ENCODE measurements at places on chromosomes 13 and 19.

DNA sequence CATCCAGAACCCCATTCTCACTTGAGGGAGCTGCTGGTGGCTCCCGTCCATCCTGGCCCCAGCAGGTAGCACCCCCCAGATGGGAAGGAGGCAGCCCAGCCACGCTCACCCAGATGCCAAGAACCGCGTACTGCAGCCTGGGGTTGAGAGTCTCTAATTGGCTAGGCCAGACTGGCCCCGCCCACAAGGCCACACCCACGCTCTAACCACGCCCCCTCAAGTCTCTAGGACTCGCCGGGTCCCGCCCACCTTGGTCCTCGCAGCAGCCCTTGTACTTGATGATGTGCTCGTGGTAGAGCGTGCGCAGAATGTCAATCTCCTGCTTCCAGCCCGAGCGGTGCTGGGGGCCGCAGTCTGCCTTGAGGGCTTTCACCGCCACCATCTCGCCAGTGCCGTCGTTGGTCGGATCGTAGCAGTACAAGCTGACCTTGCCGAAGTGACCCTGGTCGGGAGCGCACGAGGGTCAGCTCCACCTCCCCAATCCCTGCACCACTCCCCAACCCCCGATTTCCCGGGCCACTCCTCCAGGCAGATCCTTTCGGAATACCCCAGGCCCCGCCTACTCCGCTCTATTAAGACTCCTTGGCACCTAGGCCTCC is 14.5 kb upstream of the ICAM3 start:
- no peak for DNase-seq

DNA sequence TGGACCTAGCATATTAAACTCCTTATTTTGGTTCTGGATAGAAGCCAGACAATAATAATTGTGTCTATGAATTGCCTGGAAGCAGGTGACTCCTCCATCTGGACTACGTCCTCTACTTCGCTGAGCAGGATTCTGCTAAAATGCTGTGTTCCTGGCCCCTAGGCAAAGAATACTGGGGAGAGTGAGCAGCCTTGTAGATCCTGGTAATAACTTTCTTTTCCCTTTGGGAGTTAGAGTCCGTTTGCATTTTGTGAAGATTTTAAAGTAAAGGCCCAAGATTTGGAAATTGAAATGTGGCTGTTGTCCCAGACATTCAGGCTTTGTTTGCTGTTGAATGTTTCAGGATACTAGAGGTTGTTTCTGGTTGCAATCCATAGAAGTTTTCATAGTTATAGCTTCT is 511.9 kb upstream of the KLF12 start:
- DNase-seq: no peak

DNA sequence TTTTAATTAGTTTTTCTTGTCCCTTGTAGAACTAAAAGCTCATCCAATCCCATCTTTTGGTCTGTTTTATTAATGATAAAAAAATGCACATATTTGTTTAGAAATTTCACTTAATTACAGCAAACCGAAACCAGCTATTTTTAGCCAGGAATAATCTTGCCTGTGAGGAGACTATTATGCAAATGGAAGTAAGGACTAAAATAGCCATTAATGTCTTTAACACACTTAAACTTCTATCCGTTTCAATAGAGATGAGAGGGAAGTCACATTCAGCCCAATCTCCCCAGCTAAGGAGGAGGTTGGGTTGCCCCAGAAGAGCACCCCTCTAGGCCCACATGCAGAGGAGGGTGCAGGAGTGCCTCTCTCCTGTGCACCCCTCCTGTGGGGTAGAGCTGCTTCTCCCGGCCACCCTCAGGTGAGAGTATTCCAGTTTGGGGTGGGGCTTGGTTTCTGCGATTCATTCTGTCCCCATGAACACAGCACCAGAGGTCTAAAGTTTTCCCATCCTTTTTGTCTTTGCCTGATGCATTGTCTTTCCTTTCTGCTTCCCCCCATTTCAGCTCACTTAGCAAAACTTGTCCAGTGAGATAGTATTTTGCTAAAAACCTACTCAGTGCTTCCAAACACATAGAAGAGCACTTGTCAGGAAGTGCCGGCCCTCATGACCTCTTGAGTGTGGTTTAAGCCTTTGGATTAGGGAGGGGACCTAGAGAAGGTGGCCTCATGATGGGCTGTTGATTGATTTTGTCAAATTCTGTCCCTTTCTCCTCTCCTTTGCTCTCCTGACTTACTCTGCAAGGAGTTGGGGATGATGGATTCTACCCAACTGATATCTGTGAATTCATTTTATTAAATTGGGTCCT is 28.2 kb downstream of the FGF9 start:
- DNase-seq: no peak

DNA sequence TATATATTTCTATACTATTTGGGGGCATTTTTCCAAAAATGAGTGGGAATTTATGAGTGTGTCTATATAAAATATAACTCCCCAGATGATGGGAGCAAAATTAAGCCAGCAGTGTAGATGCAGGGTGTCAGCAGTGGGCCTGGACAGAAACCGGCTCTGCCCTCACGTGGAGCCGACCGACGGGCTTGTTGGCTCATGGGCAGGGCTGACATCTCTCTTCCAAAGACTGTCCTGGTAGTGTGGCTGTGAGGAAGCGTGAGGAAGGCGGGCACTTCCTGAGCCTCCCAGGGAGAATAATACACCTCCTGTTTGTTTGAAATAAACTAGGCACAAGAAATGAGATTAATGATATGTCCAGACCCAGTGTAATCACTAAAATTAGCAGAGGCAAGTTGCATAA is 206.5 kb downstream of the TEX29 start:
- DNase-seq: no peak
